ENCODE measurements at places on chromosomes 7 and 10. TPM values are rescaled to one million over a fixed set of nuclear protein-coding genes. Genes with fewer than 3 reads are reported as not detected.
A peak's percentile ranks its signal among the peaks of the same experiment; 100 is the strongest.

GRCh38 chr10:87079106-87079836 lies 15.4 kb downstream of the GLUD1 start:
- DNase-seq = peak; percentile 55

The UTF1 gene
- not detected for polyA plus RNA-seq

DNA sequence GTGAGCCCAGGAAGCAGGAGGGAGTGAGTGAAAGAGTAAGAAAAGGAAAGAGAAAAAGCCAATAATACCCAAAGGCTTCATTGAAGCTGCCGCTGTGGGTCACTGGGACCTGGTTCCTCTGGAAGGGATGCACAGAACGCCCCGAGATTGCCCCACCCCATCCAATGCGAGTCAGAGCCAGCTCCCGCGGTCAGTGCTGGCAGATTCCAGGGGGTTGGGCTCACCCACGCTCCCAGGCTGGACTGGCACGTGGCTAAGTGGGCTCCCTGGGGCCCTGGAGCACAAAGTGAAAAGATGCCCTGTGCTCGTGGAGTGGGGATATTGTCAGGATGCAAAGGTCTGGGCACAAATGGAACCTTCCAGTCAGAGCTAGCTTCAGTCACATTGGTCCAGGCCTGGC lies 117.0 kb downstream of the OAT start:
- DNase-seq = peak; percentile 10

- DNase-seq = no peak
Observed at GRCh38 chr10:3117486-3117885, 50.1 kb downstream of the PFKP start.

- peak; percentile 88 for DNase-seq
Observed at GRCh38 chr7:92765725-92766124, 70.6 kb downstream of the CDK6 start.

DNA sequence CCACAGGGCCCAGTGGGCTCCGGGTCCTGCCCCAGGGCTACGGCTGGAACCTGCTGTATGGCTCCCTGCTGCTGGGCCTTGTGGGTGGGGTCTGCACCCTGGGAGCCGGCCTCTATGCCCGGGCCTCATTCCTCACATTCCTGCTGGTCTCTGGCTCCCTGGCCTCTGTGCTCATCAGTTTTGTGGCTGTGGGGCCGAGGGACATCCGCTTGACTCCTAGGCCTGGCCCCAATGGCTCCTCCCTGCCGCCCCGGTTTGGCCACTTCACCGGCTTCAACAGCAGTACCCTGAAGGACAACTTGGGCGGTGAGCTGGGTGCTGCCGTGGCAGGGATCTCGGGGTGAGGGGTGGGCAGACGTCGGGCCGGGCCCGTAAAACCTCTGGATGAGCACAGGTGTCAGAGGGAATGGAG lies 4.4 kb downstream of the SLC12A9 start:
- no peak for DNase-seq

DNA sequence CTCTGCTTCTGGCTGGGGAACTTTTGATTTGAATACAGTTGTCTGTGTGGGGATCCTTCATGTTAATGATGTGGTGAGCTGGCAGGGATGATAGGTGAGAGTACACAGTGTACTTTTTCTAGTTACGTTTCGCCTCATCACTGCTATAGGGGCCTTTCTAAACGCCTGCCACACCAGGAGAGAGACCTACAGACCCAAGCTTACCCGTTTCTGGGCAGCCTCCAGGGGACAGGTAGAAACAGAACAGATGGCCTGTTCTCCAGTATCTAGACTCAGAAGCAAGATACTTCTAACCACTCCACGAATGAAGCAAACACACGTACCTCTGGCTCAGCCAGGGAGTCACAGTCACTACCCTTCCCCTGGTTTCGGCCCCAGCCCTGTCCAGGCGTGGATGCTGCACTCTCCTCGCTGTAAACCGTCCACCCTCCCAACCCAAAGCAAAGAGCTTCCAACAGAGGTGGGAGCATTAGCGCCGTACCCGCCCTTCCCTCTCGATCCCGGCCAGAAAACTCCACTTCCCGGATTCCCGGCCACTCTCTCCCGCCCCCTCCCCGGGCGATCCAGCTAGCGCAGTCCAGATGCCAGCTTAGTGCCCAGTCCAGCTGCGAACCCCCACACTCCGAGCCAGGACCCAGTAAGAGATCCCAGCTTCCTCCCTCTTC lies 1.2 kb downstream of the CCDC6 start:
- DNase-seq = peak; percentile 57

DNA sequence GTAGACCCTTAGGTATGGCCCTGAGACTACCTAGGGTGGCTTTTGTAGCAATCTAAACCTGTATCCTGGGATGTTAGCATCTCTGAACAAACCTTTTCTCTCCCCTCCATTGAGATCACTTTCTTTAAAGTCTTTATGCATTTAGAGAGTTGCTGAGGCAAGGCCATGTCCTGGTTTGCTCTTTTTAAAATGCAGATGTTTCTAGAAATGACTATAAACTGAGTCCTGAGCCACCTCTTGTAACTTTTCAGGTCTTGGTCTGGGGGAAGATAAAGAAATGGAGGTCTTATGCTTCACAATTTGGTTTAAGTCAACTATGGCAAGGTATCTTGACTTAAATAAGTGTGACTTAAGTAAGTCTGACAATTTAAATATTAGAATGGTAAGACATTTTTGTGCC lies 78.0 kb downstream of the AUTS2 start:
- no peak for DNase-seq

DNA sequence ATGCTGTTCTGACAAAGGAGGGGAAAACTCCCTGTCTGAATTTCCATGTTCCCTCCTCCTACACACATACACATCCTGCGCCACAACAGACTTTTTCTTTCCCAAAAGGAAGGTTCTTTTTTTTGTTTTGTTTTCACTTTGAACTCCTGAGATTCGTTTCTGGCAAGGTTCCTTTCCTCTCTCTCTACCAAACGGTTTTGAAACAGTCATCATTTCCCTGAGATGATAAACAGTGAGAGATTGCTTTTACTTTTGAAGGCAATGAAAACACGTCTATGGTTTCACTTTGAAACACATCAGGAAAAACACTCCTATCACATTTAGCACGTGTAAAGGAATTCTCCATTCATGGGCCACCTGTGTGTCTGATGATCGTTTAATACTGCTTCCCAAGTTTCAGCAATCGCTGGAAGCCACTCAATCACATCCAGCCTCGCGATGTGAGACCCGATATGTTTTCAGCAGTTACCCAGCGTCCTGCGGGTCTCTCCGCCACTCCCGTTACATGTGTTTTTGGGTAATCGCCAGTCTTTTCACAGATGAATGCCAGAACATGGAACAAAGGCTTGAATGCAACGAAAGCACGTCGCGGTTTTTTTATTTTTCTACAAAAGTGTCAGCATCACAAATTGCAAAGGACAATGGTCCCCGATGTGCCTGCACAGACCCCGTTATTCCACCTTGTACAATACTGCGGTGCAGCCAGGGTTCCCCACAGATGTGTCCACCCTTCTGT lies 62.8 kb upstream of the CUX1 start:
- peak; percentile 49 for DNase-seq
